ENCODE measurements at places on chromosomes 2 and 18.

- no peak for DNase-seq
Measured at GRCh38 chr2:107407017-107407416, 419.7 kb upstream of the RGPD4 start.

DNA sequence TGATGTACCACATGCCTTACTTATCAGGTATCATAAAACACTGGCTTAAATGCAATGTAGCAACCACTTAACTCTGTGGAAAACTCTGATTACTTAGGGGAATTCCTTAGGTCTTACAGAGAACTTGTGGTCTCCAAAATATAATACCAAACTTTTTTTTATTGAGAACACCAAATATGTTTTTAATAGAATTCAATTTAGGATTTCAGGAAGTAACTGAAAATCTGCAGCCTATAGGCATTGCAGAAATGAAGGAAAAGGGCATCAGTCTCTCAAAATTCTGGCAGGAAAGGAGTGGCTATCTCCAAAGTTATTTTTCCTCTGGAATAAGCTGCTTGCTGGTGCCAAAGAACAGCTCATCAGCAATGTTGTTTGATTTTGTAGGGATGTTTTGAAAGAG lies 105.3 kb upstream of the UGP2 start:
- DNase-seq = no peak

DNA sequence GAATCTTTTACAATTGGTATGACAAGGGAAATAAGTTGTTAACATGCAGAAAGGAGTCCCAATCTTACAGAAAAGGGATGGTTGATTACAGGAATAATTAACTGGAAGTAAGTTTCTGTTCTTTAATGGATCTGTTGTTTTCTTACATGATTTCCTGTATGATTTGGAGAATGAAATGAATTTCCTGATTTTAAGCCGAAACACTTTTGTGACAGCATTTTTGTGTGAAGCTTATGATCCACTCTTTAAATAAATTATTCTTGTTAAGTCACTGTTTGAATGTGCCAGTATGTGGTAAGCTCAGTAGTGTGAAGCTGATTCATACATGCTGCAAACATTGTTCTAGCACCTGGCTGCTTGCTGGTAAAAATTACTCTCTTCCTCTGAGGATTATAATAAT lies 516.2 kb downstream of the DCDC2C start:
- no peak for DNase-seq

GRCh38 chr2:185984670-185985069 lies 246.1 kb downstream of the FSIP2 start:
- DNase-seq = peak; percentile 12

GRCh38 chr2:228698963-228699362 lies 517.5 kb upstream of the SPHKAP start:
- no peak for DNase-seq

DNA sequence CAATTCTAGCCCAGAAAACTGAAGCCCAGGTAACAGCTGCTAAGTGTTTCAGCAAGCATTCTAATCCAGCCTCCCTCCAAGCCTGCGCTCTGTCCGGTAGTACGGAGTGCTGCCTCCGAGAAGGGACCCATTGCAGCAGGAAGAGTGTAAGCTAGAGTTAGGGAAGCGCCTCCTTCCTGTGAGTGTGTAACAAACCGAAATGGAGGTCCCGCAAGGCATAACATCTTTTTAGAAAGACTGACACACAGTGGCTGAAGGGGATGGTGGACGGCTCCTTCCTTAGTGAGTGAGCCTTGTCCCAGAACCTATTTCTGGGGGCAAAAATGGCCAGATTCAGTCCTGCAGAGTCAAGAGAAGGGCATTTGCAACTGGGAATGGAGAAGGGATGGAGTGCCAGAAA lies 12.2 kb downstream of the PKDCC start:
- no peak for DNase-seq

GRCh38 chr2:24123922-24124580 lies 782 bp downstream of the FAM228B start:
- DNase-seq = no peak

- no peak for DNase-seq
Measured at GRCh38 chr2:46162329-46163097, 134.7 kb upstream of the EPAS1 start.

DNA sequence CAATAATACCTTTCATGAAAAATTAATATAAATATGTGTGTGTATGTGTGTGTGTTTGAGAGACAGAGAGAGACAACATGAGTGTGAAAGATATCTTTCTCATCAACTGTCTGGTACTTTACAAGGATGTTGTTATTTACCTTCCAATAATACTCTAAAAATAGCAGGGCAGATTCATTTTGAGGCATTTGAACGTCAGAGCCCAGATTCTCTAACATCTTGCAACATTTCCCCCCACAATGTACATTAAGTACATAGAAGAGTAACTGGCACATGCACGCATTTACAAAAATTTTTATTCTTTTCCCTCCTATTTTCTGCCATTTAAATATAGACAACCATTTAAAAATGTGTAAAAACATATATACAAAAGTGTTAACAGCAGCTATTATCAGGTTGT lies 100.9 kb downstream of the PID1 start:
- no peak for DNase-seq

DNA sequence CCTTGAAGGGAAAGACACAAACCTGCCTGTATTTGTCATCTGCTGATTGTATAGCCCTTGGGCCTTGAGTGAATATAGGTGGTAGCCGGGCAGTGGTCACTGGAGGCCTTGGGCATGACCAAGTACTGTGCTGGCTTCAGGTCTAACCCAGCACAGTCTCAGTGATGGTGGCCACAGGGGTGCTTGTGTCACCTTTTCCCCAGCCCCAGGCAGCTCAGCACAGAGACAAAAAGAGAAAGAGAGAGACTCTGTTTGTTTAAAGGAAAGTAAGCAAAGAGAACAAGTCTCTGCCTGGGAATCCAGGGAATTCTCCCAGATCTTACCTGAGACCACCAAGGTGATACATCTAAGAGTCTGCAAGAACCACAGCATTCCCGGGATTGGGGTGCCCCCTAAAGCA lies 39.4 kb upstream of the INPP4A start:
- DNase-seq = no peak

- no peak for DNase-seq
Measured at GRCh38 chr2:224849264-224849663, 133.1 kb upstream of the CCDC195 start.

DNA sequence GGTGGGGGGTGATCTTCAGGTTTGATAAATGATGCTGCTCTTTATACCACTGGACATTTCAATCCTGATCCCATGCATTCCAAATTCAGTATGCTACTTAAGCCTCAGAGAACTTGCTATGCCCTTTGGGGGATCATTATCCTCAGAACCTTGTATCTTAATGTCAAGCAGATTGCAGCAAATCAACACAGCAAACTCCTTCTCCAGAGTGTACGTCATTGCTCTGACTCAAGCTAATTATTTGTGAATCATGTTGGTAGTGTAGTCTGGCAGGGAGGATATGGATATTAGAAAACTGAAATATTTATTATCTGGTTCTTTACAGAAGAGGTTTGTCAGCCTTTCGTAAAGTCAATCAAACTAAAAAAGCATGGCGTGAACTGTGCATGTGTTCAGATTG lies 562.5 kb upstream of the FAM98A start:
- DNase-seq = no peak

GRCh38 chr2:147182260-147182659 lies 662.6 kb upstream of the ACVR2A start:
- DNase-seq = no peak

- no peak for DNase-seq
Measured at GRCh38 chr18:72675394-72675793, 131.3 kb upstream of the CBLN2 start.

DNA sequence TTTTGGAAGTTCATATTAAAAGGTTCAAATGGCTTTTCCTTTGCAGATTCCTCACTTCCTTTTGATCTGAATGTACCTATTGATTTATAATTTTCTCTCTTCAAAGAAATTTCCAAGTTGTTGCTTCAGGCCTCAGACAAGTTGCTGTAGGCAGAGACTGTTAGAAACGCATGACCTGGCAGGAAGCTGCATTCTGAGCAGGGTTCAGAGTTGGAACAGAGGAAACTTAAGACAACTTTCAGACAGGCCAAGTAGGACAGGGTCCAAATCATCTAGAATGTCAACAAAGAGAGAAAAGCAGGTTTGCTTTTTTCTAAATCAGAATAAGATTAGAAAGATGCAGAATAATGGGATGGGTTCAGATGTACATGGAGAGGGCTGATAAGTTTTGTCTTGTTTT lies 416.3 kb downstream of the LRP1B start:
- DNase-seq = no peak

GRCh38 chr2:42788-43187 lies 3.5 kb downstream of the FAM110C start:
- no peak for DNase-seq

GRCh38 chr18:10239991-10240634 lies 214.3 kb upstream of the APCDD1 start:
- no peak for DNase-seq

DNA sequence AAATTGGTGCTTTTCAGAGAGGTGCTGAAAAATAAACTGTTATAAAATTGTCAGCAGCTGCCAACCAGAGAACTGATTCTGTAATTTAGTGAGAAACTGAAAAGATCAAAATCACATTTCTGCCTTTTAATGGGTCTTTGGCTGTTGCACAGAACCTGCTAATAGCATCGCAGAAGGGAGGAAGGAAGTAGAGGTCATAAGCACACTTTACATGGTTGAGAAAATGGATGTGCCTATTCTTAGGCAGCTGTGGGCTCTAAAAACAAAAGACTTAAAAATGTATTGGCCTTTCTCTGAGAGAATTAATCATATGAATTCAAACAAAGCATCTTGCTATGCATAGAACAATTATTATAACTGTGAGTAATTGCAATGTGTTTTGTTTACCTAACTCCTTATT lies 1186.9 kb downstream of the DSC3 start:
- no peak for DNase-seq

- no peak for DNase-seq
Measured at GRCh38 chr2:241551599-241551997, 6.9 kb upstream of the BOK start.

DNA sequence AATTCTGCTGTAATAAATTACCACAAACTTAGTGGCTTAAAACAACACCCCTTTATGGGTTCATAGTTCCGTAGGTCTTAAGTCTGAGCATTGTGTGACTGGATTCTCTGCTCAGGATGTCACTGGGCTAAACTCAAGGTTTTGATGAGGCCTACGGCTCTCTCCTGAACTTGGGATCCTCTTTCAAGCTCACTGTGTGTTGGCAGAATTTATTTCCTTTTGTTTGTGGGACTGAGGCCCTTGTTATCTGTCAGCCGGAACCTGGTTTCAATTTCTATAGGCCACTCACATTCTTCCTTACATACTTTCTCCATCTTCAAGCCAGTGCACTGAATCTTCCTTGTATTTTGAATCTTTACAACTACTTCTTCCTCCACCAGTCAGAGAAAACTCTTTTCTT lies 290.2 kb downstream of the AKAIN1 start:
- DNase-seq = no peak

DNA sequence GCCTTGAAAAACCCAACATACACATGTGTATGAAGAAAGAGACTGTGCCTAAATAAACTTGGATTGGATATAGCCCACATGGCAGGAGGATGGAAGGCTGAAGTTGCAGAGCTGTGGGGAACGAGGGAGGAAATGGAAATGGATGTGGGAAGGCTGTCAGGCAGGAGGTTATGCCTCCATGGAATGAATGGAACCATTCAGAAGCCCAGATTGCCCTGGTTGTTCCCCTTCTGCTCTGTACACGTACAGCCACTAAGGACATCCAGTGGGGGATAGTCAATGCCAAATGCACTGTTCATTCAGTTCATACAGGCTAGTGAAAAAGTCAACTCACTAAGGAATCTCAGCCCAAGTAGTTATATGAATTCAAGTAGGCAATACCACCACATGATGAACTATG lies 463.7 kb downstream of the TNS1 start:
- DNase-seq = no peak

- DNase-seq = peak; percentile 10
Measured at GRCh38 chr2:11203480-11203879, 48.2 kb downstream of the SLC66A3 start.

- no peak for DNase-seq
Measured at GRCh38 chr2:135590619-135591260, 59.5 kb downstream of the R3HDM1 start.

DNA sequence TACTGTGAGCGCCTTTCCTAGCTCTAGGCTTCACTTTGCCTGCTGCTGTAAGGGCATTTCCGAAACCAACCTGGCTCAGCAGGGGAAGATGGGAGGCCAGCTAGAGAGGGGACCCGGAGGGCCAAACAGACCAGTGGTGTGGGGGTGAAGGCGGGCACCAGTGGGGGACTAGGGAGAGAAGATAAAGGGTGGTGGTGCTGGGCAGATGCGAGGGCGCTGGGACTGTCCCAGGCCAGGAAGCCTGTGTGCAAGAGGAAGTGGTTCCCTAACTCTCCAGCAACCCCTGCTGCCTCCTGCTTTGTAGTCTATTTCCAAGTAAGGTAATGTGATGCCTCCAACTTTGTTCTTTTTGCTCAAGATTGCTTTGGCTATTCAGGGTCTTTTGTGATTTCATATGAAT lies 73.1 kb downstream of the DNAH7 start:
- DNase-seq = no peak

DNA sequence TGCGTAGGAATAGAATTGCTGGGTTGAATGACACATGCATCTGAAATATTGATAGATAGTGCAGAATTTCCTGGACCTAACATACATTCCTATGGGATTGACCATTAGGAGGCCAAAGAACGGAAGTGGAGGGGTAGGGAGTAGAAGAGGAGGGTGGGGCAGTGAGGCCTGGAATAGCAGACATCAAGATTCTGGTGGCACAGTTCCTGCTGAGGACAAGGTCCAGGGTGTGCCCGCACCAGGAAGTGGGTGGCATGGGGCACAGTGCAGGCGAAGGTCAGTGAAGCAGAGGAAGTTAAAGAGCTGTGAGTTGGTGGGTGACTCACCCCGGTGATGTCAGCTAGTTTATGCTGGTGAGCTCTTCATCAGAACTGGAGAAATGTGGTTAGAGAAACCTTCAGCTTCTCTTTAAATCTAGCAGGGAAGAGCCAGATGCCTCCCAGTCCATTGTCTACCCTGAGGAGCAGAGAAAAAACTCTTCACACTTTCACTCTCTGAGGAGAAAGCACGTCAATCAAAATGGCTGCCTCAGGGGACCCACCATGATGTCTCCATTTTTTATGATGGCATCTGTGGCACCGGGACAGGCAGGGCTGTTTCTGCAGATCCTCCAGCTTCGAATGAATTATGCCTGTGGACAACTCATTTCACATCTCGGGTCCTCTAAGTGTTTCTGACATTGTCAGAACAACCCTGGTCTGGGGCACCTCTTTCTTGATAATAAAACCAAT lies 55.9 kb upstream of the CTLA4 start:
- DNase-seq = peak; percentile 84

GRCh38 chr2:179412112-179412511 lies 147.5 kb upstream of the SESTD1 start:
- peak; percentile 26 for DNase-seq

- no peak for DNase-seq
Measured at GRCh38 chr18:23838801-23839366, 149.6 kb downstream of the LAMA3 start.

- no peak for DNase-seq
Measured at GRCh38 chr2:143146815-143147530, 17.8 kb downstream of the ARHGAP15 start.

DNA sequence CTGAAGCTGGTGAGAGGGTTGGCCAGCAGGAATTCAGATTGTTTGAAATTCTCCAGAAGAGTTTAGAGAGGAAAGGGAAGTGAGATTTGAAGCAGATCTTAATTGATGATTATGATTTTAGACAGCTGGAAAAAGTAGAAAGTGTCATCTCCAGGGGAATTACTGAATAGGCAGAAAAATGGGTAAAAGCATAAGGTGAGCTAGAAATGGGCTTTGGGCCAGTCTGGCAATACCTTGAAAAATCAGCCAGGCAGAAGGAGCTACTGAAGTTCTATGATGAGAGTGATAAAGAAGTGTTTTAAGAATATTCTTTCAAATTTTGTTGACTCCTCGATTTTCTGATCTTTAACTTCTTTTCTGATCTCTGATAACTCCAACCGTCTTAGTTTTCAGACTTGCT lies 172.9 kb upstream of the CCDC150 start:
- no peak for DNase-seq
